NCI-H446 (cell line): ENCODE measurements at places on chromosomes 3 and 15.

GRCh38 chr15:78987556-78988360 is 42.9 kb upstream of the CTSH start:
- DNase-seq, result no peak

GRCh38 chr3:149909923-149910322 is 60.8 kb downstream of the PFN2 start:
- DNase-seq, result no peak

DNA sequence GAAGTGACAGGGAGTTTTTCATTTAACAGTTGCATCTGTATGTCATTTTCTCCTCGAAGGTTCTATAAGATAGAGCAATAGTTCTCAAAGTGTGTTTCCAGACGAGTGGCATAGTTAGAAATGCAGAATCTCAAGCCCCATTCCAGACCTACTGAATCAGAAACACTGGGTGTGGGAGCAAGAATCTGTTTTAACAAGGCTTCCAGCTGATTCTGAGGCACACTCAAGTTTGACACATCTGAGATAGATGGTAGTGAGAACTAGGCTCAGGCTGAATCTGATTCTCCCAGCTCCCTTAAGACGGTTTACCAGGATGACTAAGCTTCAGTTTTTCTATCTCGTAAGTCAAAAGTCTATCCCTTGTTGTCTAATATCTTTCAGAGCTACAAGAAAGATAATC is 159.8 kb upstream of the NUDT16 start:
- no peak for DNase-seq

DNA sequence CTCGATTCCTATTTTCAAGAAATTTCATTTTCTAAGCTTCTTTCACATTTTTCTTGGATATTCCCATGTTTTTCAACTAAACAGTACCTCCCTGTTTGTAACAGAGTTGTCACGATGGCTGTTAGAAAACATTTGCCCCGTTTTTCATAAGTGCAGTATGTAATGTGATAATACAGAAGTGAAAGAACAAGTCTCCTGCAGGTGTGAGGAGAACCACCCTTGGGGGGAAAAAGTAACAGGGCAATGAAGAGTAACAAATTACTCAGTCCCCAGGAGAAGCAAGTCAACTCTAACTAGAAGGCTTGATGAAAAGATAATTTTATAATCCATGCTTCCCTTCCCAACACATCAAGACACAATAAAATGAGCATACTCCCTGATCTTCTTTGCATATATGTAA is 493.3 kb downstream of the FOXP1 start:
- no peak for DNase-seq

GRCh38 chr3:102089904-102090720 is 240.8 kb downstream of the NFKBIZ start:
- DNase-seq, result no peak

GRCh38 chr15:41207687-41208448 is 22.7 kb downstream of the EXD1 start:
- no peak for DNase-seq

- no peak for DNase-seq
Observed at GRCh38 chr3:52128118-52128683, 26.0 kb downstream of the POC1A start.

- no peak for DNase-seq
Observed at GRCh38 chr15:59570315-59570714, 41.3 kb upstream of the GCNT3 start.

DNA sequence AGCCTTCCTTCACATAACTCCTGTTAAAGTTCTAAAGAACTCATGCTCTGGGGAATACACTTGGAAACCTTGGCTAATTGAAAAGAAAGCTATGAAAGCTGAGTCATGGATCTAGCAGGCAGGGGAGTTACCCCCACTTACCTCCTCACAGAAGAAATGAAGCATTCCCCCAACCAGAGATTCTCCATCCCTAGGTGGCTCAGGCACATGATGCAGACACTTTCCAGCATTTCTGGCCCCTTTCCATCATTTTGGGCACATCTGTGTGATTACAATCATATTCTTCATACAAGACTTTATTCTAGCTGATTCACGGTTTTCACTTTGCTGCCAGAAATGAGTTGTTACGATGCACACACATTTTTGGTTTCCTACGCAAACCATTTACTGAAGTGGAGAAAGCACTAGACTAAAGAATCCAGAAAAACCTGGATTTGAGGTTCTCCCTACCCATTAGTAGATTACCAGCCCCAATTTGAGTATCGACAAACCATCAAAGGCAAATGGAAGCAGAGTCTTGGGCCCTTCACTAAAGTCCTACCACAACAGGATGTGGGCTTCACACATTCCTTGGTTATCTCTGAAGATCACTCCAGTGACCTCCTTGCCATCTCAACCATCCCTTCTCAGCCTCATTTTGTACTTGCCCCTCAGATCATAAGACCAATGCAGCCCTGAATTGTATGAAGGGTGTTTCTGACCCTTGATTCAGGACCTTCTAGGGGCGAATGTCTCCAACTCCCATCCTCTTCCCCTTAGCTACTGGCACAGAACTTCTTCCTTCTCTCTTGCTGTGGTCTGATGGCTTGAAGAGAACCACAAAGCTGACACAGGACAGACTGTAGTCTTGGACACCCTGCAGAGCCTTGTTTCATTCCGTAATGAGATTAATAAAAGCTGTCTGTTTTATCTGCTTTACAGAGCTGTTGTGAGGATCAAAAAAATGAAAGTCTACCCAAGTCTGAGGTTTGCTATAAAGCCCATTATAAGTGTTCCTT is 42.5 kb upstream of the SNRK start:
- DNase-seq, result no peak

DNA sequence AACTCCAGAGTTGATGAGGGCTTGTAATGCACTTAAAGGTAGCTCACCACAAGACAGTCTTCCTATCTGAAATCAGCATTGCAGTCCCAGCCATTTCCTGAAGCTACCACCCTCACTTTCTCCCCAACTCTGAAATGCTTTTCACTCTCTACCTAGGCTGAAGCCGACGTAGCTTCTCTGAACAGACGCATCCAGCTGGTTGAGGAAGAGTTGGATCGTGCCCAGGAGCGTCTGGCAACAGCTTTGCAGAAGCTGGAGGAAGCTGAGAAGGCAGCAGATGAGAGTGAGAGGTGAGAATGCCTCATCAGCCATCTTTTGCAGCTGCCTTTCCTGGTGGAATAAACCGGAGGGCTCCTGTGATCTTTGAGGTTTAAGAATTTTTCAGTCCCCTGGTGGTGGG is 14.3 kb downstream of the TPM1 start:
- peak; percentile 77 for DNase-seq

DNA sequence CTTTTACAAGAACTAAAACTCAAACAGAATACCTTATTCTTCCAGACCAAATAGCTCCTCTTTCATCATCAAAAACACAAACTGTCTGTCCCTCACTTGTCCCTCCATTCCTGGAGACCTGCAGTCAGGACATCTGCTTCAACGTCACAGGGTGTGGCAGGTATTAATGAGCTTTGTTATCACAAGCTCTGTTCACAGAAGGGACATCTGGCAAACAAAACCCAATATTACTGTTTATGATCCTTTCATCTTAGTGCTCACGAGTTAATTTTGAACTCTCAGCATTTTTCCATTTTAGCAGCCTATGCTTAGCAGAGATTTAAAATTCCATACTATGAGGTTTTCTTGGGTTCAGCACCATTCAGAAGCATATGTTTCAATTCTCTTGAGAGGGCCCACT is 32.9 kb downstream of the AP3S2 start:
- DNase-seq, result no peak

DNA sequence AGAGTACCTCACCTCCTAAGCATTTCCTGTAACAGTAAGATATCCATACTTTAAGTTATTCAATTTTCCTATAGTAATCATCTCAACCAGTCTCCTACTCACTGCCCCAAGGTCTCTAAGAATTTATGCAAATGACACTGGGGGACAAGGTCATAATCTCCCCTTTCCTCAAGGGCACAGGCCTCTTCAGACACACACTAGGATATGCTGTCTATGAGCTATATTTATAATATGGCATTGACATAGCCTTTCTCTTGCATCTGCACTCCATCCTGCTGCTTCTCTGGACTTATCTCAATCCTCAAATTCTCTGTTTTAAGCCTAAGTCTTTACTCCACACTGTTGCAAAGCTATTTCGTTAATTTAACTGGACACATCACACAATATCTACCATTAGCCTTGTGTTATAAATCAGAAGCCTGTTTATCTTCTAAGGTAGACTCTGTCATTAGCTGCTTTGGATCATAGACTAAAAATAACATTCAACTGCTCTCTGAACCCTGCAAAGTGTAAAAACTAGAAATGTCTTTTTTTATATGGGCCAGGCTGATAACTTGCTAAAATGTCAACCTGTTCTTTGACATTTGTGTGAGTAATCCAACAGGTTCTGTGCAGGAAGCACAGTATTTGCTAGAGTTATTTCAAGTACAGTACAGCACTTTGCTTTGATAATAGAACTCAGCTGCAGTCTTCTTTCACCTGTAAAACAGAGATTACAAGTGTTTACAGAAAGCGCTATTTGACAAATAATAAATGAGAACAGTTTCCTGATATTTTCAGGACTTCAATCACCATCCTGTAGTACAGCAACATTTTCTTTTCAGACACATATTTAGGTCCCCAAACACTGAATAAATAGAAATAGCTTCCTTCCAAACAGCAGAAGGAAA is 17.8 kb upstream of the SEC62 start:
- no peak for DNase-seq

GRCh38 chr3:33401781-33402180 is 38.4 kb downstream of the UBP1 start:
- DNase-seq, result no peak

DNA sequence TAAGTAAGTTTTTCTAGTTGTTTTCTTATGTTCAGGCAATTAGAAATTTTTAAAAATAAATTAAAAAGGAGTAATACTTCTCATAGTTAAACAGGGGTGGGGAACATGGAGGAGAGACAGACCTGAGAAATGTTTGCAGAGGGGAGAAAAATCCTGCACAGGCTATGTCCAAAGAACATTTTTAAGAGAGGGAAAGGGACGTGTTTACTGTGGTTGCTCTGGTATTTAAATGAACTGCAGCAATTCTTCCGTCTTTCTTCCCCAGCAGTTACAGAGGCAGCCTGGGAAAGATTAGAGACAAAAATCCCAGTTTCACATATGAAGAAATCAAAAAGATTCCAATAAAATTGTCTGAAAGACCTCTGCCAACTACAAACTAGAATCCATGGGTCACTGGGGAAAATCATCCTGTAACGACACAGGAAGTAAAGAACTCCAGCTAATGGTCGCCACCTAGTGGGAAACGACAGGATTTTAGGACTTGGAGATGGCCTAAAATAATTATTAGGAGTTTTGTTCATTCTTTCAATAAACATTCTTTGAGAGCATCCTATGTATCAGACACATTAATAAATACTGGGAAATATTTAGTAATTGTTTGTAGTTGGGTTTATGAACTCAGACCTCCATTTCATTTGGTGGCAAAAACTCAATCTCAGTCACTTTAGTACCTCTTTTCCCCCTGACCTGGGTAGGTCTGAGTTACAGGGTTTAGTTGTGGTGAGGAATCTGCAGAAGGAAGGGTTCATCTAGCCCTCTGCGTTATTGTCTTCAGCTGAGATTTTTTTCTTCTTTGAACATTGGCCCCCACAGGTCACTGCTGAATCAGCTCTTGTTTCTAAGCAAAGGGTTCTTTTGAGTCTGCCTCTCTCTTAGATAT is 69.9 kb upstream of the GOLIM4 start:
- DNase-seq, result peak; percentile 89

DNA sequence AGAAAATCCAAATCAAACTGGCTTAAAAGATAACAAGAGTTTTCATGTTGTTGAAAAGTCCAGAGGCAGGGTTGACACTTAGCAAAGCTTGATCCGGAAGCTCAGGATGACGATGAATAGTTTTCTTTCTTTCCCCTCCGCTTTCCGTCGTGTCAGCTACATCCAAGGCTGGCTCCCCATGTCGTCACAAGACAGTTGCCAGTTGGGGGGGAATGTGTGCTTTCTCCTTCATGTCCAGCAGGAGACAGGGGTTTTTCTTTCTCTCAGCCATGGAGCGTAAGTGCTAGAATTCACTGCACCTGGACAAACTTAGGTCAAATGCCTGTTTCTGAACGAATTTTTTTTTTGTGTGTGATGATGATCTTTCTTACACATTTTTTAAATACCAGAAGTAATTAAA is 273.8 kb upstream of the RGMA start:
- DNase-seq, result no peak

DNA sequence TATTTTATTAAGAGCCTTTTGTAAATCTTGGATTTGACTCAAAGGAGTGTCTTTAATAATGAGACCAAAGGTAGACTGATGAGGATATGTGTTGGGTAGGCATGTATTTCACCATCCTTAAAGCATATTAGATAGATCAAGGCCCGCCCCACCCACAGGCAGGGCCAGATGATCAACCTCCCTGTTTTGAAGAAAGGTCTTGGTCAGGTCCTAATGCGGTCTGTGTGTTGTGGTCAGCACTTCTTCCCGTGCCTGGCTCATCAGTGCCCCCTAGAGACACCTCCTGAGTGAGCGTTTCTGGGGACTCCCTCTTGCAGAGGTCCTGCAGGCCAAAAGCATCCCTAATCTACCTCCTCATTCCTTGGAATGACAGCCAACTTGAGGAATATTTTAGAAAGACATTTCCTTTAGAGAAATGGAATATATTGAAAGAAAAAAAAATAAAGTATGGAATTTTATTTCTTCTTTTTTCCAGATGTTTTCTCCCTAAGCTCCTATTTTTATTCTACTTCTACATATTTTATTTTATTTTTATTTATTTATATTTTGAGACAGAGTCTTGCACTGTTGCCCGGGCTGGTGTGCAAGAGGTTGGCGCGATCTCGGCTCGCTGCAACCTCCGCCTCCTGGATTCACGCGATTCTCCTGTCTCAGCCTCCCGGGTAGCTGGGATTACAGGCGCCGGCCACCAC is 6.0 kb downstream of the TM4SF4 start:
- peak; percentile 35 for DNase-seq

DNA sequence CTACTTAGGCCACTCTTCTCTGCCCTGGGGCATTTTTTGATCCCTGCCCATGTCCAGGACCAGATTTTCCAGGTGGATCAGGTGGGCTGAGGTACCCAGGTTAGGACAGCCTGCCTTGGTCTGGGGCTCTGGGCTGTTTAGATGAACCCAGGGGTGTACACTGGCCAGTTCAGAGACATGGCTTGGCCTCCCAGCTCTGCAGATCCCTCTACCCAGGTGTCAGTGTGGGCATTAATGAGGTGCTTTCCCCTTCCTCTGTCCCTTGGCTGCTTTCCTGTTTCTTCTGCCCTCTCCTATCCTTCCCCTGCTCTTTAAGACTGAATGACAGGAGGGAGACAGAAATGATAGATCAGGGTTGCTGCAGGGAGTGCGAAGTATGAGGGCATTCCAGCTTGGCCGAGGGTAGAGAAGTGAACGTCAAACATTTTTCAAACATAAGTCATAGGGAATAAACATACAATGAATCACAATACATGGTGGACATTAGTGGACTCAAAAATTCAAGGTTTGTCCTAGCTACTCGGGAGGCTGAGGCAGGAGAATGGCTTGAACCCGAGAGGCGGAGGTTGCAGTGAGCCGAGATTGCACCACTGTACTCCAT is 30.5 kb downstream of the RTP1 start:
- DNase-seq, result no peak

GRCh38 chr3:2802429-2802828 is 307.7 kb downstream of the IL5RA start:
- DNase-seq, result no peak
